HCEC 1CT (cell line): ENCODE measurements at places on chromosomes 11 and 22.
A peak's percentile ranks its signal among the peaks of the same experiment; 100 is the strongest.

- no peak for DNase-seq
Measured at GRCh38 chr11:77173494-77173893, 45.4 kb downstream of the MYO7A start.

DNA sequence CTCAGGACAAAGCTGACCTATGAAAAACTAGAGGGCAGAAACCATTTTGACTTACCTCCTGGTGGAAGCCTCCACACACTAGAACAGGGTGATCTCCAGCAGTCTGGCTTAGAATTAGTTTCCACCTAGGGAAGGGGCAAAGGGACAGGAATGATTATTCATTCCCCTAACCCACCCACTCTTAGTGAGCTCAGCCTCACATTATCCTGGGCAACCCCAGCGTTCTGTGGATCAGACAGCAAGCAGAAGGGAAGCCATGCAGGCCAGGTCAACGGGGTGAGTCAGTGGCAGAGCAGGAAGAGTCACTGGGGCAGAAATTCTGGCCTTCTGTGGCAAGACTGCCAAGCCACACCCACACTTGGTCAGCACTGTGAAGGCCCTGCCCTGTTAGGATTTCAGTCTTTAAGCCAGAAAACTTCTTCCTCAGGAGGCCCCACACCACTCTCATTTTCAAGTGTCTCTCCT lies 10.5 kb downstream of the NUMA1 start:
- peak; percentile 89 for DNase-seq

DNA sequence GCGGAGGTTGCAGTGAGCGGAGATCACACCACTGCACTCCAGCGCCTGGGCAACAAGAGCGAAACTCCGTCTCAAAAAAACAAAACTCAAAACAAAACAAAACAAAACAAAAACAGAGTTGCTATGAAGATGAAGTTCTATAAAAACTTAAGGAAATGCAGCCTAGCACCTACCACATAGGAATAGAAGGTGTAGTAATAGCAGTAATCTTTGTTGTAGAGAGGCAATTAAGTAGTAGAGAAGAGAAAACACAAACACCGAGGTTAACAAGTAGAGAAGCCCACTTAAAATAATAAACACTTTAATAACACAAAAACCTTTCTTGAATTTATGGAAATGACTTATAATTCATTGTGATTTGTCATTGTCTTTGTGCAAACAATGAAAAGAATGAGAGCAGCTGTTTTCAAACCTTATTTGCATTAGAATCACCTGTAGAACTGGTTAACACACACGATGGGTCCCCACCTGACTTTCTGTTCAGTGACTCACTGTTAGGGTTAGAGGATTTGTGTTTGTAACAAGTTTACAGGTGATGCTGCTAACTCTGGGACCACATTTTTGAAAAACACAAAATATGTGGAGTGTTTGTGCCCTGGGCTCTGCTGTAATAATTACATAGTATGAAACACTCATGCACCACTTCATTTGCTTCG lies 43.1 kb downstream of the TYR start:
- DNase-seq = no peak

DNA sequence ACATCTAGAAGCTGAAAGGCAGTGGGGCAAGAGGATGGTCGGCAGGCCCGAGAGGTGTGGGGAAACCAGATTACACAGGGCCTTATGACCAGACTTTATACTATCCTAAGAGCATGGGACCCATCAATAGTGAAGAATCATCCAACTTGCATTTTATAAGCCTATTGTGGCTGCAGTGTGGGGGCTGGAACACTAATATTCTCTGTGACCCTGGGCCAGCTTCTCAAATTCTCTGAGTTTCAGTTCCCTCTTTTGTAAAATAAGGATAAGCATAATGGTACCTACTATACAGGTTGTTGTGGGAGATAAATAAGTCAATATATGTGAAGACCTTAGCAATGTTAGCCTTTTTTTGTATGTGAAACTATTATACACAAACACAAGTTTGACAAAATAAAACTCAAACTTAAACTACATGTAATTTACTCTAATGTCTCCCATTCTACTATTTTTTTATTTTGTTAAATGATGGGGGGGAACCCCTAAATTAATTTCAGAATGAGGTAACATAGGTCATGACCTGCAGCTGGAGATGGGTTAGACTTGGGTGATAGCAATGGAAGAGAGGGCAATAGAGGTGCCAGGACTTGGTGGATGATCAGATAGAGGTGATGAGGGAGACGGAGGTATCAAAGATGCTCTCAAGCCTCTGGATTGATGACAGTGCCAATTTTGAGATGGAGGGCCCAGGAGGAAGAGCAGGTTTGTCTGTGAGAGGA lies 30.1 kb downstream of the SMCO4 start:
- no peak for DNase-seq

DNA sequence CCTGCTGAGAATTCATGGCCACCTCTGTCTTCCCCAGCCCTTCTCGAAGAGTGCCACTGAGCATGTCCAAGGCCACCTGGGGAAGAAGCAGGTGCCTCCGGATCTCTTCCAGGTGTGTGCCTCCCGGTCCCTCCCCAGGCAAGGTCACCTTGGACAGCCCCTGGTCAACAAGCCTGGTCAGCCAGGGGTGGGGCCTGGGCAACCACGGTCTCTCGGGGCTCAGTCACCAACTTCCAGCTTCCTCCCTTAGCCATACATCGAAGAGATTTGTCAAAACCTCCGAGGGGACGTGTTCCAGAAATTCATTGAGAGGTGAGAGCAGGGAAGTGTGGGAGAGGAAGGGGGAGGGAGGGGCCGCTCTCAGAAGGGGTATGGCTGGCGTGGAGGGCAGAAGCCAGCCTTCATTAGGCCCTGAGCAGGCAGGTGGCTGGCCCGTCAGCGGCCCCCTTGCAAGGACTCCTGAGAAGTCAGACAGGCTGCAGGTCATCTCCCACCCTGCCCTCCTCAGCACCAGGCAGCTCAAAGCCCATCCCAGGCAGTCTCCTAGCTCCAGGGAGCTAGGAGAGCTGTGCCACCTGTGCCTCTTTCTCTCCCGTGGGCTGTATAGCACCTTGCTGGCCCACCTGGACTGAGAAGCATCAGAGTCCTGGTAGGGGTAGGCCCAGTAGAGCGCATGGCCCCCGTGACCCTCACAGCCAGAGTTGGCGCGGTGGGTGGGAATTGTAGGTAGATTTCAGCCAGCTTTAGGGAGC lies 9.3 kb upstream of the ANKRD13D start:
- DNase-seq = no peak
